ENCODE measurements at places on chromosomes 2 and 18. TPM values are rescaled to one million over a fixed set of nuclear protein-coding genes. Genes with fewer than 3 reads are reported as not detected.
A peak's percentile ranks its signal among the peaks of the same experiment; 100 is the strongest.

CDH19 gene
- not detected for total RNA-seq

REL gene
- 7.5 TPM for total RNA-seq

GCKR gene
- total RNA-seq, result 1.2 TPM

IL36G gene
- total RNA-seq, result not detected

MOB4 gene
- 54.2 TPM for total RNA-seq

EGR4 gene
- not detected for total RNA-seq

ANKRD30B gene
- not detected for total RNA-seq

RSAD2 gene
- total RNA-seq, result not detected

FNDC4 gene
- 14.7 TPM for total RNA-seq

DOK6 gene
- total RNA-seq, result 0.50 TPM

EMX1 gene
- total RNA-seq, result 4.8 TPM

- no peak for DNase-seq
These were observed 748.2 kb upstream of the ACVR2A start for GRCh38 chr2:147096671-147097070.

- DNase-seq, result no peak
These were observed 58.2 kb downstream of the KIAA1328 start for GRCh38 chr18:36887114-36887513.

DNA sequence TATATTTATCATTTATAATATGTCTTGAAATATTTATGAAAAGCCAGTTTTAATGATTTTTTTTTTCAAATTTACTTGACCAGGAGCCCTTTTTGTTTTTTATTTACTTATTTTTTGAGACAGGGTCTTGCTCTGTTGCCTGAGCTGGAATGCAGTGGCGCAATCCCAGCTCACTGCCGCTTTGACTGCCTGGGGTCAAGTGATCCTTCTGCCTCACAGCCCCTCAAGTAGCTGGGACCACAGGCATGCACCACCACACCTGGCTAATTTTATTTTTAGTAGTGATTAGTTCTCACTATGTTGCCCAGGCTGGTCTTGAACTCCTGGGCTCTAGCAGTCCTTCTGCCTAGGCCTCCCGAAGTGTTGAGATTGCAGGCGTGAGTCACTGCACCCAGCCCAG lies 5.7 kb downstream of the EPB41L5 start:
- DNase-seq, result no peak

DNA sequence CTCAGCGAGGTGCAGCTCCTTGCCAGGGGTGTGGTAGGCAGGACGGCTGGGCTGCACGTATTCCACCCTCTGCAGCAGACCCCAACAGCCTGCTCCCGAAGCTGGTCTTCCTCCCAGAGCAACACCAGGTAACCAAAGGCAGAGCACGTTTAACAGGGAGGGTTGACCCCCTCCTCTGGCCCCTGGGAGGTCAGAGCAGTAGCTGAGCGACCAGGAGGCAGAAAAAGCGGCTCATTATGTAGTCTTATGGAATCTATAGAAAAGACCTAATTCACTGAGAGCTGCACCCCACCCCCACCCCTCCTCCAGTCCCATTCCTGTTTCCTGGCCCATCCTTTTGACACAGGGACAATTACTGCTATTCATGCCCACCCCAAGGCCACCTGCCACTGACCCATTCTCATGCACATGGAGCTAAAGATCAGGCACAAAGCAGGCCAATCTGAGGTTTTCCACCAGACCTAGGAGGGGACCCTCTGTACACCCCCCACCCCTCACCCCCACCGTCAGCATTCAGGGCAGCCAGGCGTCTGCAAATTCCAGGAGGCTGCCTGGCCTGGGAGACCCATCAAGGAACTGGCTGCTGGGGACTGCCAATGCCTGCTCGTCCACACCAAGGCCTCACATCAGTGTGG lies 60.9 kb upstream of the FZD7 start:
- DNase-seq, result peak; percentile 72

DNA sequence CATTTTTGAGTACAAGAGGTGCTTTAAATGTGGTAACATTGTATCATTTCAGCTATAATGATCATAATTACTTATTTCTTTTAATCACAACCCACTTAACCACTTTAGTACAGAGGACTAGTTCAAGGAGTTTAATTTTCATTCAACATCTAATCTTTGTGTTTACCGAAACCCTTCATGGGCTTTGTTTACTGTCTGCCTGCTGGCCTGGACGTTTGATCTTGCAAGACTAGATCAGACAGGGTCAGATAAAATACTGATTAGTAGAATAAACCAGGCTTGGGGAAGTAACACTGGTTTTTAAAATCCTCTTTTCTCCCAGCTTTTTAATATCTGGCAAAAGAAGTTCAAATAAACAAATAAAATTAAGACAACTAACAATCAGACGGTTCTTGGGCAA lies 93.6 kb downstream of the SATB2 start:
- no peak for DNase-seq

- no peak for DNase-seq
These were observed 187.8 kb upstream of the HNRNPA3 start for GRCh38 chr2:177024765-177025164.

DNA sequence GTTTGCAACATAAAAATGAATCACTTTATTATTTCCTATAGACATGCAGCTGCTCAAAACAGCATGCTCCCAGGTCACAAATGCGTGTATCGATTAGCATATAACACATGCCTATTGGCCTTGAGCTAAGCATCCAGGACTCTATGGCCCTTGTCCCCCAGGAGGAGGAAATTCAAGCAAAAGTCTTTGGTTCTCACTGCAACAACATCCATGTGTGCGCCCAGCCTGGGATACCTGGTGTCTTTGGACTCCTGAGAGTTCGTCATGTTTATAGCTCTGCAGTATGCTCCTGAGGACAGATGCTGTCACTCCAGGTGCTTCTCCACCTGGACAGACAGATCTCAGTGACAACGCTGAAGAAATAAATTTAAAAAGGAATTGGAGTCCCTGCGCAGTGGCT lies 284.6 kb downstream of the PHLPP1 start:
- DNase-seq, result no peak

- no peak for DNase-seq
These were observed 46.5 kb upstream of the SPAG16 start for GRCh38 chr2:213237787-213238186.

- no peak for DNase-seq
These were observed 566.0 kb downstream of the STK39 start for GRCh38 chr2:167681234-167682015.
